ENCODE measurements at places on chromosomes 5 and 9.

DNA sequence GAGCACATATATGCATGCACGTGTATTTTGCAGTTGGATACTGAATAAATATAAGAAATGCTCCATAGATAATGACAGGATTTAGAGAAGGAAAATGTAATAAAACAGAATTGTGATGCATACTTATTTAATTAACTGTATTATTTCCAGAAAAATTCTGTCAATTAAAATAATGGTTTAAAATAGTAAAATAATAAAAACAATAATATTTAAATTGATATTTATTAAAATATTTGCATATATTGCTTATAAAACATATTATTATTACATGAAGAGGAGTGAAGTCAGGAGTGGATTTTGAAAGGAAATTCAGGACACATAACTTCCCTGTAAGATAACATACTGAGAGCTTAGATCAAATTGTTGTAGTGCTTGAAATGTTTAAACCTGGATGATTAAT lies 21.4 kb upstream of the EDIL3 start:
- DNase-seq, result no peak

- DNase-seq, result no peak
Measured at GRCh38 chr5:95644351-95645042, 2.1 kb upstream of the RFESD start.

GRCh38 chr5:54932789-54933188 lies 52.6 kb downstream of the ESM1 start:
- DNase-seq, result no peak

DNA sequence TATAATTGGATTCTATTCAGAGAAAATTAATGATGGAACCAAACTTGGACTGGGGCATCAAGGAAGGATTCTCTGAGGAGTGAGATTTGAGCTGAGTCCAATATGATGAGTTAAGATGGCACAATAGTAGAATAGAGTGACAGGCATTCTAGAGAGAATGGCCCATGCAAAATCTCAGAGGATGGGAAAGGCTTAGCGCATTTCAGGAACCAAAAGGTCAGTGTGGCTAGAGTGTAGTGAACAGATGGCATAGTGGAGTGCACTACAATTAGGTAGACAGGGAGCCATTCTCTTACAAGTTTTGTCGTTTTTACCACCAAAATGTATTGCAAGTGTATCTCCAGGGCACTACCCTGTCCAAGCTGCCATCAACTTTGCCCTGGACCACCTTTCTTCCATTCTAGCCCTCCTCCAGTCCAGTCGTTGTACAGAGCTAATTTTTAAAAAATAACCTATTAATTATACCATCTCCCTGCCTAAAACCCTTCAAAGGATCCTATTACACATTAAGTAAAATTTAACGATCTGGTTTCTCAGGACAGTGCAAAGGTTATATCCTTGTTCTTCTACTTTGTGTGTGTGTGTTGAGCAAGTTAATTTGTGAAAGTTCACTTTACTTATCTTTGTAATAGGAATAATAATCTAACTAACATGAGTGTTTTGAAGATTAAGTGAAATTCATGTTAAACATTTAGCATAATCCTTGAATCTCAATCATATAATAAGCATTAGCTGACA lies 211.7 kb downstream of the COMMD10 start:
- no peak for DNase-seq

- no peak for DNase-seq
Measured at GRCh38 chr9:137083394-137084004, 3.3 kb upstream of the MAN1B1 start.

GRCh38 chr5:958701-959571 lies 49.7 kb upstream of the NKD2 start:
- DNase-seq, result no peak

- DNase-seq, result no peak
Measured at GRCh38 chr9:111644195-111644772, 13.2 kb downstream of the DNAJC25 start.

DNA sequence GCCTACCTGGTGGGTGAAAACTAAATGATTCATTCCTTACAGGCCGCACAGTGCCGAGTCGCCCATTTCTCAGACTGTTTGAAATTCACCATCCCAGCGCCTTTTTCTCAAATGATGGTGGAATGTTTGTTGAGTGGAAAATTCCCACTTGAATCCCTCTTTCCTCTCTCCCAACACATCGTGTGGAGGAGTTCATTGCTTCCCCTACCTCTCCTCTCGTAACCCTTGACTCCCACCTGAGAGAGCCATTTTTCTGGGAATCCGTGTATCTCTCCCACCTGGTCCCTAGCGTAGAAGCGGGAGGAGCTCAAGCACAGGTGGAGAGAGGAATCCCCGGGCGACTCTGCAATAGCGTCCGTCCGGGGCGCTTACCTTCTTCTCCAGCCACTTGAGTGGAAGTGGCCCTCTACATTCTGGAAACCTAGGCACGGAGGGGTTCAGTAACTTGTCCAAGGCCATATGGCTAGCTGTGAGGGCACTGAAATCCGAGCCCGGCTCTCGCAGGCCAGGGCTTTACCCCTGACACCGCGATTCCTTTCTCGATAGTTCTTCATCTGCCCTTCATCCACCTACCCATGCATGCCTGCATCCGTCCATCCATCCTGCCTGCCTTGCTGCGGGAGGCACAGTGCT lies 683 bp downstream of the OSMR start:
- no peak for DNase-seq

- no peak for DNase-seq
Measured at GRCh38 chr9:110835404-110835803, 166.8 kb downstream of the MUSK start.

- DNase-seq, result no peak
Measured at GRCh38 chr9:70031141-70031545, 12.5 kb upstream of the MAMDC2 start.

GRCh38 chr5:132370181-132370970 lies 866 bp downstream of the SLC22A5 start:
- no peak for DNase-seq

GRCh38 chr5:26569929-26570258 lies 468.5 kb downstream of the CDH9 start:
- DNase-seq, result no peak

- DNase-seq, result no peak
Measured at GRCh38 chr9:14441976-14442651, 128.2 kb upstream of the NFIB start.

DNA sequence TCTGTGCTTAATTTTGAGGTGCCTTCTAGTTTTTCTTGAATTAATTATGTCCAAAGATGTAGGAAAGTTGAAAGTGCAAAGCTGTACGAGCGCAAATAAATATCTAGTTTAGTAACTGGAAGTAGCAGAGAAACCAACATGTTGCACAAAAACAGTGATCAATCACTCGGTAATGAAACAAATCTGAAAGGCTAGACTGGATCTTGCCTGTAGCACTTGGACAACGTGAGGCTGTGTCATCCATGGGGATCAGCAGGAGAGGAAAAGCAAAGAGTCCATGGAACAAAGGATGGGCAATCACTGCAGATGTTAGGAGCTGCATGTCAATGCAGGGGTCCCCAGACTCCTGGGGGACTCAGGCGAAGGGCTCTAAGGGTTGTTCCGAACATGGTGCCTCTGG lies 424.2 kb downstream of the IRX1 start:
- no peak for DNase-seq

DNA sequence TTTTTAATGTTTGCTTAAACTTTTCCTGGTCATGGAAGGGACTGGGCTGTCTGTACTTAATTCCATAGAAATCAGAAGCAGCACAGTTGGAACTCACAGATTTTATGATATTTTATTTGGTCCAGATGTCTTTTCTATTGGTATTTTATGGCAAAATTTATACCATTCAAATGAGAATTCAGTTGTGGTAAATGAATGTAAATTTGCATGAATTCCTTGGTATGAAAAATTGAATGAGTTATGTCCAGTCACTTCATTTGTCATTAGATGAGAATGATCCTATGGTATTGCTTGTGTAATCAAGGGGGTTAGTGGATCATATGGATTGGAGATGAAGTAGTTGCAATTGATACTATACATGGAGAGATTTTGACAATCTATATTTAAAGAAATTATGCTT lies 188.0 kb downstream of the KDM4C start:
- DNase-seq, result no peak

DNA sequence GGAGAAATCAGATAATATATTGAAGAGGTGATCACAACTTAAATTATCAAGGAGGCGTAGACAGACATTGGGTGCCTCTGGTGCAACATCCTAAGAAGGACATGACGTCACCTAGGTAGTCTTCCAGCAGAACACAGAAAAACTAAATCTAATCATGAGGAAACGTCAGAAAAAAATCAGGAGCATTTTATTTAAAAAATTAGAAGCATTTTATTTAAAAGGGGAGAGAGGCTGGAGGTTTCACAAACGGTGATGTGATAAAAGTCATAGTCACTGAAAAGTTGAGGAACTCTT lies 254.6 kb downstream of the TMEM167A start:
- DNase-seq, result no peak

- no peak for DNase-seq
Measured at GRCh38 chr9:113656771-113657670, 193.5 kb downstream of the RGS3 start.

GRCh38 chr9:13816837-13817236 lies 497.1 kb downstream of the NFIB start:
- no peak for DNase-seq

DNA sequence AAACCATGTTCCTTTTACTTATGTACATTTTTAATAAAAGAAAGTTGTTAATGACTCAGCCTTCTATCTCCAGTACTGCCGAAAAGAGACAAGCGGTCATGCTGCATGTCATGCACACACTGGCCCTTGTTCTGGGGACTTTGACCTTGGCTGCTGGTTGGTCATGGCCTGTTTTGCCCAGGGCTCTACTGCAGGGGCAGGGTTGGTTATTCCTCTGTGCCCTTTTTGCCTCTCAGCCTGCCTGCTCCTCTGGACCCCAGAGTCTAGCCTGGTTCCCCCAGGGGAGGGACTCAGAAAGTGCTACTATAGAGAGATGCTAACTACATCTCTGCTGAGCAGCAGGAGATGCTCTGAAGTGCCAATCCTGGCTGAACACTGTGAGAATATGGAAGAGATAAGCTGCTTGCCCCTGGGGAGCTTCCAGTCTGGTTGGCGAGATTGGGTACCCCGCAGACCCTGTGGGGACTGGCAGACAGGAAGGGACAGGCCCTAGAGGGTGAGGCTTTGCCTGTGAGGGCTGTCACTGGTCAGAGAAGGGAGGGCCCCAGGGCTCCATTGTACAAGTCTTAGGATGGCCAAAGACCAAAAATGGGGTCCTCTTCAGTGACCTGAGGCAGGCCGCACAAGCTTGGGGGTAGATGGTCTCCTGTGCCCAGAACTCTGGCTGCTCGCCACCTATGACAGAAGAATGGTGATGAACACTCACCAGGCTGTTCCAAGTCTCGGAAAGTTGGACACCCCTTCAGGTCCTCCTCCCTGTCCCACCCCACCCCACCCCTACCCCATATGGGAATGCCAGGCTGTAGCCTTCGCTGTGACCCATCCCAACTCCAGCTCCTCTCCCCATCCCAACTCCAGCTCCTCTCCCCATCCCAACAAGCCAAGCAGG lies 14.3 kb downstream of the IRF1 start:
- DNase-seq, result no peak

GRCh38 chr9:34034698-34035065 lies 14.0 kb downstream of the UBAP2 start:
- no peak for DNase-seq

GRCh38 chr5:68699966-68700365 lies 393.8 kb upstream of the SLC30A5 start:
- no peak for DNase-seq

Data from NCI-H2081 treated with DMSO at 0.1 percent for 48 hours (cell line).